ENCODE measurements at places on chromosomes 1 and 21.

DNA sequence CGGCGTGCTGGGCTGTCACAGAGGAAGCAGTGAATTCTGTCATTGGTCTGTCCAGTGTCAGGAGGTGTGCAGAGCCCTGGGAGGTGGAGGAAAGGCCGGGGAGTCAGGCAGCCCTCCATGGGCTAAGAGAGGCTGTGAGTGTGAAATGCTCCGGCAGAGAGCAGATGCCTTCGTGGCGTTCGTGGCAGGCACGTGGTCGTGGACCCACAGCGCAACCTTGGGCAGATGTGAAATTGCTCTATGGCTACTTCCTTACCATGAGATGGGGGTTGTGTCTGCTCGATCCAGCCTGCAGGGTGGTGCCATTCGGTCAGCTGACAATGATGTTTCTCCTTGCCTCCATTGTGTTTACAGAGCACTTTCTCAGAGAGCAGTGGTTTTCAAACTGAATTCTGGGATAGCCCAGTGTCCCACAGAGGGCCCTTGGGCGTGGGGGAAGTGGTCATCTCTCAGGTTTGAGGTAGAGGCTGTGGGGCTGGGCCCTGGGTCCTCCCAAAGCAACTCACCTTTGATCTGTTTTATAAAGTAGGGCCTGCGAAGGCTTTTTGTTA is 27.9 kb downstream of the TNFRSF1B start:
- no peak for DNase-seq

GRCh38 chr1:201294876-201295275 is 11.6 kb downstream of the PKP1 start:
- DNase-seq, result no peak

DNA sequence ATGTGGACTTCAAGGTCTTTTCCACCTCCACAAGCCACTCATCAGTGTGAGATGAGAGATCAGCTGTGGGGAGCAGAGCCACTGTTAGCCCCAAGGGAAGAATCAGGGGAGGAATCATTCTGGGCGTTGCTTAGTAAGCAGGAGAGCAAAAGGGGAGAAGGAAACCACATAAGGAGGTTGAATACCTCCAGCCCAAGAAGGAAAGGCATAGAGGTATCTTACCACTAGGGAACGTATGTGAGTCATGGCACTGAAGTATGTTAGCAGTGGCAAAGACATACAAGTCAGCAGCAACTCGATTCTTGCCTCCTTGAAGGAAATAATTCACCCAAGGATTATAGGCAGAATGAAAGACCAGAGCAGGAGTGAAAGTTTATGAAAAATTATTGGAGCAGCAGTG is 31.6 kb upstream of the SLC5A9 start:
- DNase-seq, result no peak

- DNase-seq, result no peak
Measured at GRCh38 chr1:119314001-119314796, 54.4 kb upstream of the HAO2 start.

DNA sequence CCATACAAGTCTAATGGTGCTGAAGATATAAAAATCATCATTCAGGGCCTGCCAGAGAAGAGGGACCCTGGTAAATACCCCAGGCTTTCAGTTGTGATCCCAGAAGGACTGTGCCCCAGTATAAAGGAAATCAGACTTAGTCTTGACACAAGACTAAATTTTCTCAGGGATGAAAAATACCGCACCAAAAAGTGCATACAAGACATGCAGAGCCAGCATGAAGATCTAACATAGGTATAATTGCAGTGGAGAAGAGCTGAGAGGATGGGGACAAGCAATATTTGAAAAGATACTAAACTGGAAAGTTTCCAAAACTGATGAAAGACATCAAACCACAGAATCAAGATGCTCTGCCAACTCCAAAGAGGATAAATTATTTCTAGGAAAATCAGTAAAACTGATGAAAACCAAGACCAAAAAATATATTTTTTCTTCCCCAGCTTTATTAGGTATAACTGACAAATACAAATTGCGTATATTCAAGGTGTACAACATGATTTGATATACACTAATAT is 17.7 kb upstream of the SIM2 start:
- DNase-seq, result no peak

DNA sequence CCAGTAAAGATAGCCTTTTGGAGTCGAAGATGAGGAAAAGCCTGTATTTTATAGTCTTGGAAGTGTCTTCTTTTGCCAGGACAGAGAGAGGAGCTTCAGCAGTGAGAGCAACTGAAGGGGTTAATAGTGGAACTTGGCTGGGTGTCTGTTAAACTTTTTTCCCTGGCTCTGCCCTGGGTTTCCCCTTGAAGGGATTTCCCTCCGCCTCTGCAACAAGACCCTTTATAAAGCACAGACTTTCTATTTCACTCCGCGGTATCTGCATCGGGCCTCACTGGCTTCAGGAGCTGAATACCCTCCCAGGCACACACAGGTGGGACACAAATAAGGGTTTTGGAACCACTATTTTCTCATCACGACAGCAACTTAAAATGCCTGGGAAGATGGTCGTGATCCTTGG is at the start of gene VCAM1:
TSS of gene VCAM1 (plus strand) at position 253 of the 400 bp plus-strand sequence. CDS start at position 372, 119 bp downstream.
- peak; percentile 51 for DNase-seq

Measured in RCC 7860 (cell line).